ENCODE measurements at places on chromosomes 11 and 22. TPM values are rescaled to one million over a fixed set of nuclear protein-coding genes. Genes with fewer than 3 reads are reported as not detected.

KLHL22 gene
- total RNA-seq, result 31.8 TPM

CAVIN3 gene
- 433 TPM for total RNA-seq

LDLRAD3 gene
- total RNA-seq, result 4.5 TPM

CDC42EP2 gene
- 7.3 TPM for total RNA-seq

BACE1 gene
- 41.5 TPM for total RNA-seq

VSTM5 gene
- total RNA-seq, result 0.12 TPM

CBLIF gene
- not detected for total RNA-seq

Measured in aortic smooth muscle cell (primary cell).